ENCODE measurements at places on chromosomes 6 and 20.
A peak's percentile ranks its signal among the peaks of the same experiment; 100 is the strongest.

DNA sequence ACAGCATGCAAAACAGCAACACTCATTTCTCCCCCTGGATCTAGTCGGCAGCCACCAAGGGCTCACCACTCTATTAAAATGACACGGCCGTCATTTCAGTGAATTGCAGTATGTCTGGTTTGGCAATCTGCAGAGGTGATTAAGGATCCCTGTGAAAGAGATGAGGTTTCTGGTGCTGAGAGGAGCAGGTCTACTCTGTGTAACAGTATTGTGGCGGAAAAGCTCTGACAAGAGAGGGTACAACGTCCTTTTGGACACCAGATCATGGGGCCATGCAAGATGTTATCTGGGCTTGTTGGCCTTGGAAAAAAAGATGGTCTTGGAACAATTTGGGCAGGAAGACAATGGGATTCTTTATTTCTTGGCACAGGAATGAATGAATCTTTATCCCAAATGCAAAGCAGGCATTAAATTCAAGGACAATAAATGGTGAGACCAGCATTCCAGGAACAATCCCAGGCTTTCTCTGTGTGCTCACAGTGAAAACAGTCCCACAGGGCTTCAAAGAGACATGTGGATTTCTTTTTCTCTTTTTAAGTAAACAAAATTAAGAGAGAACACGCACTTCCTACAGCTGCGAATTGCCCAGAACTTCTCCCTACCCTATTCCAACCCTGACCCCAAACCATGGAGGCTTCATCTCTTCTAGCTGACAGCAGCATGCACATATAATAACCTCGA, 33.7 kb upstream of the ADGRF1 start:
- no peak for DNase-seq

DNA sequence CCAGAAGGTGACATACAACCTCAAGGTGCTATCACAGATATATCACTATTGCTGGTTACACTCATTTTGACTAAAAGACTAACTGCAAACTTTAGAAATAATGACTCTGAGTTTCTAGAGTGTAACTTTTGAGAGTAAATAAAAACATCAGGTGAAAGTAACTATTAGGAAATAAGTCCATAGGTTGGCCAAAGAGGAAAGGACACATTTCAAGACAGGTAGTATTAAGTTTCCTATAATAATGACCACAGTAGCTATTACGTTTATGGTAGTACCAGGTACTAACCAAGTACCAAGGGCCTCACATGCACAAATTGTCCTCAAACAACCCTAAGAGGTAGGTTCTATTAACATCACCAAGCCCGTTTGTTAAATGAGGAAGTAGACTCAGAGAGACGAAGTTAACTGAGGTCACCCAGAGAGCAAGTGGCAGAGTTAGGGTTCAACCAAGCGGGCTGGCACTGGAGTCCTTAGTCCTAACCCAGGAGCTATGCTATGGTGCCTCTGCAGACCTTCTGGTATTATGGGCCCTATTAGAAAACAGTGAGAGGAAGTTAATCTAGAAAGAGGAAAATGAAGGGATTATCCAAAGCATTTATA, 36.8 kb downstream of the HEBP2 start:
- DNase-seq, result no peak

DNA sequence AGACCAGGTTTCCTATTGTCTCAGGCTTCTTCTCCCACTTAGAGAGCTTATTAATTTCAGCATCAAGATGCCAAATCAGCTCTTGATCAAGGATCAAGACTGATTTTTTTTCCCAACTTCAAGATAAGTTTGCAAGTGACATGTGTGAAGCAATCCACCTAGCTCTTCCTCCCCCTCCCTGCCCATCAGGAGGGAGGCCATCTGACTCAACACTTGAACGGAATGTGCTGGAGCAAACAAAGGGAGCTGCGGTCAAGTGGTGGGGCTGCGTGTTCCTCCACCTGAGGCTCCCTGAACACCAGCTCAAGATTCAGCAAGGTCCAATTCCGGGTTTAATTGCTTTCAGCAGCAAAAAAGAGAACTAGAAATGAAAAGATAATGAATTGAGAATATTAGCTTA, 38.7 kb downstream of the TTI1 start:
- DNase-seq, result peak; percentile 75

- no peak for DNase-seq
Measured at GRCh38 chr6:107447663-107448216, 11.6 kb downstream of the PDSS2 start.

- DNase-seq, result no peak
Measured at GRCh38 chr20:58360936-58361335, 28.1 kb upstream of the VAPB start.

DNA sequence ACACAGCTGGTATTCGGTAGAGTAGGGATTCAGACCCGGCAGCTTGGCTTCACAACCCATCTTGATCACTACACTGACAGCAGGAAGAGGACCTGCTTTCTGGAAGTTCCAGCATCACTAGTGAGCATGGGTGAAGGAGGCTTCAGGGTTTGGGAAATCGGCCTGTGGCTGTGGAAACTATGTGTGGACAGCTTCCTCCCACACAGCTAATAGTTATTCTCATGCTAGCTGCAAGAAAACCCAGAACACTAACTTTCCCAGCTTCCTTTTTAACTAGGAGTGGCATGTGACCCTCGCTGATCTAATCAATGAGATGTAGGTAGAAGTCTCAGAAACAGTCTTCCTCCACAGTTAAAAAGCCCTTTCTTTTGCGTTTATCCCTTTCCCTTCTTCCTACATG, 36.3 kb upstream of the SIRPA start:
- DNase-seq, result no peak

GRCh38 chr20:15895560-15896084, 677.6 kb downstream of the KIF16B start:
- DNase-seq, result no peak

- no peak for DNase-seq
Measured at GRCh38 chr6:144876689-144877088, 591.6 kb downstream of the UTRN start.

GRCh38 chr6:26329763-26330511, 35.1 kb upstream of the BTN3A2 start:
- DNase-seq, result peak; percentile 69

GRCh38 chr6:291204-291696, 1.0 kb upstream of the DUSP22 start:
- peak; percentile 57 for DNase-seq

GRCh38 chr6:169934699-169935347, 183.4 kb downstream of the ERMARD start:
- no peak for DNase-seq

DNA sequence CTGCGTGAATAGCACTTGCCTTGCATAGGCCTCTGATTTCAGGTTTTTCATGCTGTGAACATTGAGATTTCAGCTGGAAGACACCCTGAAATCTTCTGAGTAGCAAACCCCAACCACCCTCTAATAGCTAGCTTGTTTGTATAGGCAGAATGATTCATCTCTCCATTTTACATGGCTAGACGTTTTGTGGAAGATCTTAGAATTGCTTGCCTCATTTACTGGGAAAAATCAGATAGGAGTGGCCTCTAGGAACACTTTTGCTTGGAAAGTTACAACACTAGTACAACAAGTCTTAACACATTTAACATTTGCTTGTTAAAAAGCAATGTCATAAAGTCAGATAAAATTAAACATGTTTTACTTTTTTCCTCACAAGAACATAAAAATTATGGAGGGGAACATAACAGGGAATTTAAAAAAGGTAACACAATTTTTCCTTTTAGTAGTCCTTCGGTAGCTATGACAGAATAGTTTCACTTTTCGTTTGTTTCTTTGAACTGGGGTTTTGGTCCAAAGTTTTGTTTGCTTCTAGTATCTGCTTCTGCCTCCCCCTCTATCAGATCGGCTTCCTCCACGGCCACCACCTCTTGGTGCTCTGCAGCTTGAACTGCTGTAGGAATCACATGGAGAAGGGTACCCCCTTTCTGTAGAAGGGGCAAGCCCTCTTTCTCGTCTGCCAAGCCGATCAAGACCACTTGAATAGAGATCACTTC, 102.2 kb upstream of the PTCHD4 start:
- DNase-seq, result no peak

DNA sequence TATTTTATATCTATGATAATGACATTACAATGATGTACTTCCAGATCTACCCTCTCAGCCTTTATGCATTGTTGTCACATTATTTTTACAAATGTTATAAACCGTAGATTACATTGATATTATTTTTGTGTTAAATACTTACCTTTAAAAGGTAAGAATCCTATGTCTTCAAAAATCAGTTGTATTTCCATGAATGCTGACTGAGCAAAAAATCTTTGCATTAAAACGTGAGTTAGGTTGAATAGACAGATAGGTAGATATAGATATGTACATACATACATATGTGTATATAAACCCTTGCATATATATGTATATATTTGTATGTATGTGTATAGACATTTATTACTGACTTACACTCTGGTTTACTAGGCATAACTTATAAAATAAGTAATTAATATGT, 558.2 kb downstream of the CDH26 start:
- no peak for DNase-seq

- DNase-seq, result peak; percentile 8
Measured at GRCh38 chr6:34544776-34545471, 11.2 kb downstream of the SPDEF start.

- no peak for DNase-seq
Measured at GRCh38 chr6:55812509-55812908, 62.9 kb downstream of the BMP5 start.

GRCh38 chr6:9467741-9468140, 947.1 kb downstream of the TFAP2A start:
- peak; percentile 70 for DNase-seq

All from fibroblast of mammary gland (primary cell).